ENCODE measurements at places on chromosomes 5 and 9.

DNA sequence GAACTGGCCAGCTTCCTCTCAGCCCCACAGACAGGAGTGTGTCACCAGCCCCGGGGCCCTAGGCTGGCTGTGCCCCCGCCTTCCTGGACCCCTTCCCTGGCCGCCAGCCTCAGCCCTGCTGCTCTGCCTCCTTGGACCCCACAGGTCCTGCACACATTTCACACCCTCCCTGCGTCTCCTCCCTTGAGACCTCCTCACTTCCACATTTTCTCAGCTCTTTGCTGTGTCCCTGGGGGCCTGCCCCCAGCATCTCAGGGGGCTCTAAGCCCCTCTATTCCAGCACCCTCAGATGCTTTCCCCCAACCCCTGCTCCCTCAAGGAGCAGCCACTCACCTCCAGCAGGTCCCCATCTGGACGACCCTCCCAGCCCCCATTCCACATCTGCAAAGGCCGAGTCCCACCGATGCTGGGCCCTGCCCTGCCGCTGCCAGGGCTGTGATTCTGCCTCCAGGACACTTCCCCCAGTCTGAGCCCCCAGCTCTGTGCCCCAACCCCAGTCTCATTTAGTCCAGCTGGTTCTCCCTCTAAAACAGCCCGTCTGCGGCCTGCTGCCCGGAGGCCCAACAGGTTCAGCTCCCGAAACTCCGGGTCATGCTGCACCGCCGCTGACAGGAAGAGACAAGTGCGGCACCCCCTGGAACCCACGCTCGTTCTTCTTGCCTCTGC lies 4.2 kb downstream of the SLC34A3 start:
- no peak for DNase-seq

- peak; percentile 90 for DNase-seq
Observed at GRCh38 chr9:36151316-36152210, 15.0 kb downstream of the GLIPR2 start.

DNA sequence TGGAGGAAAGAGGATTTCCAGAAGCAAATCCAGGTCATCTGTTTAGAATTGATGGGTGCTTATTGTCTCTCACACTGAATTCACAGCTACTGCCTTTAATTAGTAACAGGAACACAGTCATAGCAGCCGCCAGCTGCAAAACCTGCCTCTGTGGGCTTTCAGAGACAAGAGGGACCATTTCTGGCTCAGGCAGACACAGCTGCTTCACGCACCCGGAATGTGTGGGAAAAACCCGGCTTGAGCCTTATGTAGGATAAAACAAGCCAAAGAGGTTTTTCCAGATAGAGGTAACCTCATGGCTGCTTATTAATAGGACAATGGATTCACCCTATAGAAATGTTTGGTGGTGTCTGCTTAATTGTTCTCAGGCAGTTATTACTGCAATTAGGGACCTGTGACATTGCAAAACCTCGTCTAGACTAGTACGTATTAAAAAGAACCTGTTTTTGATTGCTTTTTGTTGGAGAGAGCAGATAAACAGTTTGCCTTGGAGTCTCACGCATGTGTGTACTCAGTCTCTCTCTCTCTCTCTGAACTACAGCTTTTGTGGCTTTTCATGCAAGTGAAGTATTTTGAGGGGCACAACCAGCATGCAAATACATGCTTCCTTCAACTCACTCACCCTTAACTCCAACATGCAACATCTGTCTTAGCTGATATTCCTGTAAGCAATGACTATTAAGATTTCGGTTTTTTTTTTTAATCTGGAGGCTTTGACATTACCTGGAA lies 302.7 kb downstream of the PLK2 start:
- DNase-seq: no peak

DNA sequence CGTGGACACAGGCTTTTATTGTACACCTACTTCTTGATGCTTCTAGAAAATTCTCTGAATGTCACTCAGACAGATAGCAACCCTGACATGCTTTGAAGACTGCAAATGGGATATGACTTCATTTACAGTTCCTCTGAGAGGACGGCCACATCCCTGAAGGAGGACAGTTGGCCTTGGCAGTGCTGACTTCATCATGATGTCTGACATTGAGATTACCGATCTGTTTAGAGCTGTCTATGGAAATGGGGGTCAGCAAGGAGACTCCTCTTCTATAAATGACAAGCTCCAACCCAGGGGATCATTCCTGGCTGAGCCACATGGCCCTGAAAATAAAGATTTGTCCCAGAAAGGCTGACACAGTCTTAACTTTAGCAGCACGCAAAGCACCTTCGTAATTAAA lies 75.8 kb downstream of the NUDT12 start:
- DNase-seq: no peak

DNA sequence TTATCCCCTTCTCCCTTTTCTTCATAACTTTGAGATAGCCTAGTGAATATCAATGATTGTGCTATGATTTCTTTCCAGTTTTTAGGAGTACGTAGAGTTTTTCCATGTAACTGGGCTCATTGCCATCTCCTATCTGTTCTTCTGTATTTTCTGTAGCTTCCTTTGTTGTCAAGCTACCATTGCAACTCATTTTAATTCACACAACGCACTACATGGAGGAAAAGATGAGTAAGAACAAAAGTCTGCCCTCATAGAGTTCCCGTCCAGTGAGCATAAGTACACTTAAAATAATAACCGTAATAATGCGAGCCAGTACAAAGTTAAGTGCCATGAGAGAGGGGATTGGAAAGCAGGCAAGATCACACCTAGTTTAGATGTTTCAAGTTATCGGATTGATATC lies 177.7 kb downstream of the PAM start:
- DNase-seq: no peak

- no peak for DNase-seq
Observed at GRCh38 chr5:90169078-90169477, 240.5 kb downstream of the CETN3 start.

DNA sequence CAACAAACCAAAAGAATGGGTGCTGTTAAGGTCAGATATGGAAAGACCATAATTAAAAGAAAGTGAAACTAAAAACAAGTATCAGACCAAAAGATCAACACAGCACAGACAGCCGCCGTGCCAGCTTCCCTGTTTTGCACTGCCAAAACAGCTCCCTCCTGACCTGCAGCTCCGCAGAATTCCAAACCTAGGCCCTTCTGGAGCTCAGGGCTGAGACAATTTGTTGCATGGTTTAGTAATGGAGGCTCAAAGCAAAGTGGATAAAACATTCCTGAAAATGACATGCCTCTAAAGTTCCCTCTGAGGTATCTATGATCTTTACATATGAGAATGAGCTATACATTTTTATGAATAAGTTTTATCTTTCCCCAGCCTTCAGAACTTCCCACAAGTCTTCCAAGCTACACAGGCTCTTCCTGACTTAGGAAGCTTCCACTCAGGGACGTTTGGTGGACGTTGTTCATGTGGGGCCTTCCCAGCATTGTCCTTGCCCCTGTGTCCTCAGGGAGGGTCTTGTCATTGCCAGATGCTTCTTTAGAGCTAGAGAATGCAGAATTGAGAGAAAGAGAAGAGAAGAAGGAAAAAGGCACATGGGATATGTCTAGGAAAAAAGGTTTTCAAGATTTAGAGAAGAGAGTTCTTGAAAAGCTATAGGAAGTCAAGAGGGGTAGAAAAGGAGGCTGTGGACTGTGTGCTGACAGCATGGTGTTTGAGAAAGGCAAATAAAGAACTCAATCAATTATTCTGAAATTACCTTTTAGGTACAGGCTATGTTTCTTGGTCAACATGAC lies 28.4 kb upstream of the SSBP2 start:
- DNase-seq: peak; percentile 40

- no peak for DNase-seq
Observed at GRCh38 chr5:178373711-178374110, 141.1 kb upstream of the PHYKPL start.

- DNase-seq: no peak
Observed at GRCh38 chr5:150497989-150498317, 10.0 kb upstream of the NDST1 start.

DNA sequence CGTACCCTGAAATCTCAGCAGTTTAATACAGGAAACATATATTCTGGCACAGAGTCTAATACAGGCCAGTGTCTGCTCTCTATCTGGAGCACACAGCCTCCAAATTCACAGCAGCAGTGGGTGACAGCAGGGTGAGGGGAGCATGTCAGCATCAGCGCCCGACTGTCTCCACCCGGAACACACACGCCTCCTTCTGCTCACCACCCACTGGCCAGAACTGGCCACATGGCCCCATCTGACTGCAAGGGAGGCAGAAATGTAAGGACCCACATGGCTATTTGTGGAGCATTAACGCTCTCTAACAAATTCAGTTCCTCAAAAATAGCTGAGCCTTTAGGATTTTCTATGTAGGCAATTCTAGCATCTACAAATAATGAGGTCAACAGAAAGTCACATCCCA lies 24.6 kb downstream of the UBE2QL1 start:
- no peak for DNase-seq

DNA sequence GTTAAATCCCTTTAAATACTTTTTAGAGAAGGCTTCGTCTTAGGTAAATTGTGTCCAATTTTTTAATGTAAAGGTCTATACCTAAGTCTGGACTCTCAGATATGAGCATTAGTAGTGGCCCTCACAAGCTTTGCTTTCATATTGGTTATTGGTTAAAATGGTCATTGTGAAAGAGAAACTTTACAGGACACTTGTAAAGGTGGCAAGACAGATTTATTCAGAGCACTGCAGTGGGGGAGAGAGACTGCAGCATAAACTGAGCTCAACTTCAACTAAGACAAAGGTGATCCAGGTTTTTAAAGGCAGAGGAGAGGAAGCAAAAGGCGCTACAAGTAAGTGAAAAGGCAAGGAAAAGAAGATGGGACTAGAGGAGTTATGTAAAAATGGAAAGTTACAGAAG lies 157.7 kb downstream of the PARP8 start:
- DNase-seq: no peak

DNA sequence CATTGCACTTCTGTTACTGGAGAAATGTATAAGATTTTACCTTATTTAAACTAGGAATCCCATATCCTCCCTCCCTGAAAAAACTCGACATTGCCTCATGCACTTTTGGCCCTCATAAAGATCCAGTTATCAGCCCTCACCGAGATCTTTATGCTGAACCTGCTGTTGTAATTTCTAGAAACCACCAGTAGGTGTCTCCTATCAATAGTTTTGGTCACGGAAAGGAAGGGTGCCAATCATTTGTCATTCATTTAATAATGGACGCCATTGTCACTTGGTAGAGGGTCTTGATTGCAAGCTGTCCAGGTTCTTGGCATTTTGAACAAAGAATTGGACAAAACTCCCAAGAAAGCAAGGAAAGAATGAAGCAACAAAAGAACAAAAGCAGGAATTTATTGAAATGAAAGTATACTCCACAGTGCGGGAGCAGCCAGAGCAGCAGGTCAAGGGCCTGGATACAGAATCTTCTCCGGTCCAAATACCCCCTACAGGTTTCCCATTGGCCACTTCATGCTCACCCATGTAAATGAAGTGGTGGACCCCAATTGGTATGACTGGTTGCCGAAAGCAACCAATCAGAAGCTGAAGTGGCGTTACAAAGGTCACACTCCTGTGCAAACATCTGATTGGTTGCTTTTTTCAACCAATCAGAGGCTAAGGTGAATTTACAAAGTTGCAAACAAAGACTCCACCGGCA lies 524.3 kb downstream of the PSAT1 start:
- no peak for DNase-seq

DNA sequence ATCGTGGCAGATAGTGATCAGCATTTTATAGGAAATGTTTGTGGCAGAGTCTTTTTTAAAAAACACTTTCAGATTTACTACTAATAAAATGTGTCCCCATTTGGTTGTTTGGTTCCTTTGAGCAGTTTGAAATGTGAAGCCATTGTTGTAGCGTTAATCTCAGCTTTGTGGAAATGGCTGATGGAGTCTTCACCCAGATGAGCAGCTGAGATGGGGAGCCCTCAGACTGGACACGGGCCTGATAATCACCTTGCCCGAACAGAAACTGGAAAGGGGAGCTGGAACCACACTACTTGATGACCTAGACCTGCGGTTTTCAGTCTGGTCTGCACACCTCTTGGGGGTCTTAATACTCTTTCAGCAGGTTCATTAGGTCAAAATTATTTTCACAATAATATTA lies 20.6 kb upstream of the ANP32B start:
- DNase-seq: no peak

- no peak for DNase-seq
Observed at GRCh38 chr9:100911273-100911672, 117.3 kb upstream of the PLPPR1 start.

DNA sequence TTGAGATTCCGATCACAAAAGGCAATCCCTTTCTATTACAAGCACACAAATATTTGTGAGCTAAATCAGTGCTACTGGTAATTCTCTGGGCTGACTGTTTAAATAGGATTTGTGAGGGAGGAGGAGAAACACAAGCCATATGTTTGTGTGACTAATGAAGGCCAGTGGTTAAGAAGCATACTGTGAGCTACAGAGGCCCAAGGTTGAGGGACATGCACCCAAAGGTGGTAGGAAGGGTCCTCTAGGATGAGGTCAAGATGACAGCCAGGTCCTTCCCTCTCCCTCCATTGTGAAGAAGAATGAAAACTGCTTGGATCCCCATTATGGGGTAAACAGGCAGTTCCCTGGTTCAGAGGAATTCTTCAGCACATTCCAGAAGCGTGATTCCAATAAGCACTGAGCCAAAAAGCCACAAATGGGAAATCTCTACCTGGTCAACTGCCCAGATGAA lies 83.9 kb downstream of the SPOCK1 start:
- no peak for DNase-seq

- DNase-seq: no peak
Observed at GRCh38 chr9:32430720-32431119, 46.3 kb downstream of the ACO1 start.

- no peak for DNase-seq
Observed at GRCh38 chr5:132233811-132234683, 6.4 kb upstream of the P4HA2 start.

DNA sequence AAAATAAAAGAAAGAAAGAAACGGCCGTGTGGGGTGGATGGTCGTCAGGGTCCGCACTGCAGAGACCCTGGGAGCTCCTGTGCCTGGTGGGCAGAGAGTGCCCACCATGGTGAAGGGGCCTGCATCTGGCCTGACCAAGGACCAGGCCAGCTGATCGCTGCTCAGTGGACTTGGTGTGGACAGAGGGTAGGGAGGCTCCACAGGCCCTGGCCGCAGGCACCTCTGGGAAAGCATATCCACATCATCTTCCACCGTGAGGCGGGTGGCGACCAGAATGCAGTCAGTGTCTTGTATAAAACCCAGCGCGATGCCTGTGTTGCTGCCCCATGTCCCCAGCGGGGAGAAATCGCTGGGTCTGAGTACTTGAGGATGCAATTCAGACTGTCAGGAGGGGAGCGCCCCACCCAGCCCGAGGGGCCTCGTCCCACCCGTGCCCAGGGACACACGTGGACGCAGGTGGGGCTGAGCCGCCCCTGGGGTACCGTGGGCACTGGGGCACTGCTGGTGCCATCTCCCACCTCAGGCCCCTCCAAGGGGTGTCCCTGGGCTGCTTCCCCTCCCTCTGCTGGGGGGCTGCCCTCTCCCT lies 27.8 kb upstream of the SLC6A19 start:
- no peak for DNase-seq
